ENCODE measurements at places on chromosomes 6 and 20. TPM values are rescaled to one million over a fixed set of nuclear protein-coding genes. Genes with fewer than 3 reads are reported as not detected.

FLRT3 gene
- 1.0 TPM for total RNA-seq

CTCFL gene
- not detected for total RNA-seq

- no peak for DNase-seq
Measured at GRCh38 chr20:33320006-33320405, 37.0 kb downstream of the BPIFB1 start.

DNA sequence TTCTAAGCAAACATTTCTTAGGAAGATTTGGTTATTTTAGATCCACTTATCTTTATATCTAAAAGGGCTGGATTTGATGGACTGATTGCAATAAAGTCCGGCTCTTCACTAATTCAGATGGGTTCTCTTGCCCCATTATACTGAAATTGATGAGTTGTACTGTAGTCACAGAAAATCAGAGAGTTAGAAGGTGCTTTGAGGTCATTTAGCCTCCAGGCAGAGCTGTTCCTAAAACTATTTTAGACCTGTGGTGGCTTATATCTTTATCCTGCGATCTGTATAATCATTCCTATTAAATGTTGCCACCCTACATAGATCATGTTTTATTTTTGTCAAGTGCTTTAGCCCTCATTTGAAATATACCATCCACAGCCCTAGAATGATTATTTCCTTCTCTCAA is 61.3 kb upstream of the ATXN1 start:
- no peak for DNase-seq

- no peak for DNase-seq
Measured at GRCh38 chr6:85394199-85394598, 55.7 kb upstream of the NT5E start.

DNA sequence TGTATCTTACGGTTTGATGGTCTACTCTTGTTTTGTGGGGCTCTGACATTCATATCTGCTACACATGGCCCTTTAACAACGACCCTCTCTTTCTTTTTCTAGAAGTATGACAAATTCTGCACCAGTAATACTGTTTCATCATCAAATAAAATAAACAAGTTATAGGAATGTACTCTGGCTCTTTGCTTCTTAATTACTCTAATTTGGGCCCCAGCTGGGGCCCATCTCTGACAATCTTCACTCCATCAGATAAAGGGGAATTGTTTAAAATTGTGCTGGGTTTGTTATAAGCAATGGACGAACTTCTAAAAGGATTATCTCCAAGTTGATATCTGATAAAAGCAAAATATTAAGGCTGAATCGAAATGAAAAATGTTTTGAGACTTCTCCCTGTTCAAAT is 343.6 kb upstream of the JAG1 start:
- DNase-seq = no peak

DNA sequence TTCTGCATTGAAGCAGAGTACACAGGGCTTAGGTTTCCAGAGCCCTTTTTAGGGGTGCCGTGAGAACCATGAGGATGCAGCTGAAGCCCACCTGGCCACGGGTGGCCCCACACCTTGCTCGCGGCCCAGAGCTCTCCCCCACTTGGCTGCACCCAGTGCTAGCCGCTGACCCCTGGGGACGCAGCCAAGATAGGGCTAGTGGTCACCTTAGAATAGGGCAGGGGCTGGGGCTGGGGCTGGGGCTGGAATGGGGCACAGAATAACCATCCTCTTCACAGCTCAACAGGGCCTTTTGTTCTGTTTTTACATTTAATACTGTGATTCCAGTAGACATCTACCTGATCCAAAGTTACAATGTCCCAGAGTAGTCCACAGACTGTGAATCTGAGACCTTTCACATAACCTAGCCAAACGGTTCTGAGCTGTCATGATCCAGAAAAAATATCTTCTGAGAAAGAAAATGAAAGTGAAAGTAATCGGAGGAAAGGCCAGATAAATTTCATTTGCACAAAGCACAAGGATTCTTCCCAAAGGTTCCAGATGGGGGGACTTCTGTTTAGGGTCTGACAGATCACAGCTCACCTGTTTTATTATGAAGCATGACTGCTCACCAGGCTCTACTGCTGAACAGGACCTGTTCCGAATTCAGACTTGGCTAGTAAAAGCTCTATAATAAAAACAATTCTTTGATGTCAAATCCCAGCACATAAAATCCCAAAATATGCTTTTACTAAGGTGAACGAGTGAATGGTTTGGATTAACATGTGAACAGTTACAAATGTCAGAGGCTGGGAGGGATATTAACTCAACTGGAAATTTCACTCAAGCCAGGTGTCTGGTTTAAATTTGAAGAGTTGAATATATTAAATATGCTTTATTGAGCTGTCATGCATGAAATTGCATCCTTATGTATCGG is 401.9 kb downstream of the THBS2 start:
- no peak for DNase-seq

DNA sequence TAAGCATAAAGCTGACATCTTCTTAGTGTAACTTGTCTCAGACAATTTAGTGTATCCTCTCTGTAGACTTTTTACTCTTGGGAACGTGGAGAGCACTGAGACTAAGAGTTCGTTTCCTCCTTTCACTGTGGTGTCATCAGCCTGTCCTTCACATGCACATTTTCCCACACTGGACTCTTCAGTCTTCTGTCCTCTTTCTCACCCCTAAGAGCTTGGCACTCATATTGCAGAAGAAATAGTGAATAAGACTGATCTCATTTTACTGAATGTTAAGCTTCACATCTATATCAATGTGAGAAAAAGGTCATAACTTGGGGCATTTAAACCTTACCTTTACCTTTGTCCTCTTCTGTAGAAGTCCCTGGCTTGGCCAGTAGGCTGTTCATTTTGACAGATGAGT is 25.6 kb downstream of the FUCA2 start:
- DNase-seq = no peak

DNA sequence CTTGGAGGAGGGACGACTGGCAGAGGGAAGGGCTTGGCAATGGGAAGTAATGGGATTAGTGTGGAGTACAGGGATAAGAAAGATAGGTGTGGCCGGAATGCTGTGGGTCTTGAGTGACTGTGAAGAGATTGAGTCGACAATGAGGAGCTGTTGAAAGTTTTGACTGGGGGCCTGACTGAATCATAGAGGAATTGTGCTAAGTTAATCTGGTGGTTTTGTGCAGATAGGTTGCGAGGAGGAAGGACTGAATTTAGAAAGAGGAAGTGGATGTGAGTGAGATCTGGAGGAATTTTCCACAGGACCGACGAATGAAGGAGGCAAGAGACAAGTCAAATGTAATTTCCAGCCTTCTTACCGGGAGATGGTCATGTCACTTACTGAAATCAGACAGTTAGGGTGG is 143.9 kb upstream of the RALGAPA2 start:
- no peak for DNase-seq

- no peak for DNase-seq
Measured at GRCh38 chr6:71012866-71013469, 56.1 kb upstream of the B3GAT2 start.

DNA sequence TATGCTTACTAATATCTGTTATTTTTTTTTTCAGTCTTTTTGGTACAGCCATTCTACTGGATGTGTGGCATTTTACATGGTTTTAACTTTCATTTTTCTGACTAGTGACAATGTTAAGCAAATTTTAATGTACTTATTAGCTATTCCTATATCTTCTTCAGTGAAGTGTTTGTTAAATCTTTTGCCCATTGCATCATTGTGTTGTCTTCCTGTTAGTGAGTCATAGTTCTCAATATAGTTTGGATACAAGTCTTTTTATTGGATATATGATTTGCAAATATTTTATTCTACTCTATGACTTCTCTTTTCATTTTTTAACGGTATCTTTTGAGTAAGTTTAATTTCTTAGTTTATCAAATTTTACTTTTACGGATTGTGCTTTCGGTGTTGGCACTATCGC is 519.4 kb downstream of the CDKAL1 start:
- DNase-seq = no peak

GRCh38 chr6:89398762-89399525 is 13.1 kb downstream of the RRAGD start:
- no peak for DNase-seq

Measured in left ventricle myocardium superior (tissue), 1 donor.